Stimulated activated naive CD8-positive, alpha-beta T cell treated with anti-CD3 and anti-CD28 coated beads, Interleukin-15, Interleukin-2, amounts not matched to agents 100 U/mL and 50 U/mL, for 24 hours (primary cell): ENCODE measurements at places on chromosomes 2 and 18.

DNA sequence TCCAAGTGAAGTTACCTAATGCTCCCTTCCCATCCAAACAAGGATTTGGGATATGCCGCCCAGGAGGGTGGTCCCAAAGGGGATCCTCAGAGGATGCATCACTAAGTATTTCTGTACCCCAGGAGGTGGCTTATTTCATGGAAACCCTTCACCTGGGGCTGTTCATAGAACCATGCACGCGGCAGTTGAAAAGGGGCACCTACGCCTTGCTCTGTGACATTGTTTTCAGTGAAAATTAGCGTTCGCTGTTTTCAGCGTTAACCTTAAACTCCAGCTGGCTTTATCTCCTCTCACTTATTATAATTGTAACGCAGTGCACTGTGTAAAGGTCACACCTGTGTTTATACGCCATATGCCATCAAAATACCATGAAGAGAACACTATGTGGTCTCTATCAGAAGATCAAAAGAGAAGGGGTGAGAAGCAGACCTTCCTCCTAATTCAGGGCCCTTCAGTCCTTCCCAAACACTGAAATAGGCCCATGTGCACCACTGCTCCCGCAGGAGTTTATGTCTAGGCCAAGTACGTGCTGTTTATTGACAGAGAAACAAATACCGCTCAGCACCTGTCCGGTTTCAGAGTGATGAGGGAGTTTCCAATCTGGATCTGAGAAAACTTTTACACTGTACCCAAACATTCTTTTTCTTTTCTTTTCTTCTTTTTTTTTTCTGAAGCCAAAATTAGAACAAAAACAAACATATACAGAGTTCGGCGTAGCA is 162.1 kb downstream of the BCL2 start:
- peak; percentile 31 for DNase-seq

GRCh38 chr2:111221701-111222100 is 101.0 kb downstream of the BCL2L11 start:
- no peak for DNase-seq

DNA sequence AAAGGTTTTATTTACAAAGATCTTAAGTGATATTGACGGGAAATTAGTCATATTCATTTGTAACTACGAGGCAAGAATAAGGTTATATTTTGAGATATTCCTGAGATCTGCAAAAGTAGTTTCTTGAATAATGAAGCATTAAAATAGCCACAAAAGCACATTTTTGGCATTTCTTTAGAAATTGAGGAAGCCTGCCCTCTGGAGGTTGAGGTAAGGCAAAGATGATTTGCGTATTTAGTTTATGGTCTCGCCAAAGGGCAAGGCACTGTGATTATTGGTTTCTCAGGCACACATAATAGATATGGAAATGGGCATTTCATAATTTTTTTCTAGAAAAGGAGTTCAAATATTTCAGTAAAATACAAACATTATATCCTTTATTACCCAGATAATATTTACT is 143.7 kb upstream of the RPRM start:
- DNase-seq = no peak

GRCh38 chr2:195404651-195405050 is 252.4 kb upstream of the SLC39A10 start:
- no peak for DNase-seq

DNA sequence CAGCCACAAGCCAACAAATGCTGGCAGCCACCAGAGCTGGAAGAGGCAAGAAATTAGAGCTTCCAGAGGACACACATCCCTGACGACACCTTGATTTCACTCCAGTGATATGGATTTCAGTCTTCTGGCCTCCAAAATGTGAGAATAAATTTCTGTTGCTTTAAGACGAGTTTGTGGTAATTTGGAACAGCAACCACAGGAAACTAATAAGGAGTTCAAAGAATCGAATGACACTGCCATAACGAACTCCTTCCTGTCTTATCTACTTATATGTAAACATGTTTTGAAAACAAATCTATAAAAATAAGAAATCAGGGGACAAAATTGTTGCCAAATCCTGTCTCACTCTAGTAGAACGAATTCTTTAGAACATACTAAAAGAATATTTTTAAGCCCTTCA is 75.8 kb downstream of the GRB14 start:
- DNase-seq = no peak

DNA sequence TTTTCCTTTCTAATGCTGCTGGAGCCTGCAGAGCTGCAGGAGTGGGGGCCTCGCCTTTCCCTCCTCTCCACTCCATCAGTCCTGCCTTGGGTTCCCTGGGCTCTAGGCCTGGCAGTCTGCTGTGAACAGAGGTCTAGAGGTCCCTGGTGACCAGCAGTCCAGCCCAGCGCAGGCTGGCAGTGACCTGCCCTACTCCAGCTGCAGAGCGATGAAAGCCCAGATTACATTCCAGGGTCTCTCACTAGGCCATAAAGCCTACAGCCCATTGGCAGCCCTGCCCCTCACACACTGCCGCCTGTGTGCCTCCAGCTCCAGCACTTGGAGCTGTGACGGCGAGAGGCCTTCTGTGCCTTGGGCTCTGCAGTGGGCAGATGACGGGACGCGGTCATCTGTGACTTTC is 14.8 kb upstream of the MAL start:
- DNase-seq = no peak

DNA sequence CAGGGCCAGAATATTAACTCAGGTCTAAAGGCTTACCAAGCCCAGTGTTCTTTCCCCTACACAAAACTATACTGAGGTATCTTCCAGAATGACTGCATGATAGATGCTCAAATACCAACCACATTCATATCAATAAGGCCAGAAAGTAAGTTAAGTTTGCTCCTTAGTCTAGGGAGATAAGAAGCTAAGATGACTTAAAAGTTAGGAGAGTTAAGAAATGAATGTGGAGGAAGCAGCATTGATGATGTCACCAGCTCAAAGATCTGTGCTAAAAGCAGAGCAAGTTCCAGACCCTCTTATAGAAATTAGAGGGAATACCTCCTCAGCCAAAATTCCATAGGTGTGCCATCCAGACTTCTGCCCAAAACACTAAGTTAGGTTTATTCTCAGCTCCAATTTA is 6.1 kb downstream of the PPP4R1 start:
- no peak for DNase-seq

- DNase-seq = no peak
Observed at GRCh38 chr2:9113262-9113661, 93.3 kb upstream of the ASAP2 start.

DNA sequence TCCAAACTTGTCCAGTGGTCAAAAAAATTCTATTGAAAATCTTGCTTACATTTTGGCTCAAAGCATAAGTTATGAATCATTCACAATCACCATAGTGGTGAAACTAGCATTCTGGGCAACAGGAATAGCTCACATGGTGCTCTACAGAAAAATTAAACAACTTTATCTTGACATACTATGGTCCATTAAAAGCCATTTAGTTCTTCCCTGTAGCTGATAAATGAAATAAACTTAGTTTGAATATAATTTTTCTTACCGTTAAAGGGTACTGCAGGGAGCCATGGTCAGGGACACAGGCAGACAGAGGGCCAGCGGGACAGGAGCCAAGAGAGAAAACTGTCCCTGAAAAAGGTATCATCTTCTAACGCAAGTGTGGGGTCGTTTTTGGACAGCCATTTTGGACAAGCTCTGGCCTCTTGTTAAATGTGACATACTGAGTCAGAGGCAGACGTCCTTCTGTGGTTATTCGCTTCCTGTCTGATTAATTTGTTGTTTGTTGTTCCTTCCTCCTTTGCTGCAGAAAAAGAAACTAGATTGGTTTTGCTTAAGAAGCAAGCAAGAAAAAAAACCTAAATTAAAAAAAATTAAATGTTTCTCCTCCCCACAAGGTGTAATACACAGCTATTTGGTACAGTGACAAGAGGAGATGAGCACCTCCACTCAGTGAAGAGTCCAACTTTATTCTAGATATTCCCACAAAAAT is at the start of gene WIPF1:
WIPF1 (minus strand) TSS at position 460 of the 703 bp plus-strand sequence. CDS start 12,231 bp downstream, outside the sequence.
- DNase-seq = peak; percentile 52

DNA sequence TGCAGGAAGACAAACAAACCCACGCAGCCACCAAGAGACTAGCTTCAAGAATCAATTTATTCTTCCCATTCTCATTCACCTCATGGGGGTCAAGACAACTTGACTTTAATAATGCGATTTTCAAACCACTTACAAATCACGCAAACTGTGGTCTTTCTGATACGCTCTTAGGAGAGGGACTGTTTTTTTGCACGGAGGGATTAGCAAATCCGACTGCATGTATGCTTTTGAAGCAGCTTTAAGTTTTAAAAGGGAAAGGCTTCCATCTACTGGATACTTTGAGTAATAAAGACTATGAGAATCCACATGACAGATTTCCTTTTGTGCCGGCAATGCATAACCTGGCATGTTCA is 322.9 kb upstream of the KCNJ3 start:
- DNase-seq = no peak

GRCh38 chr2:206245265-206245672 is 29.2 kb upstream of the ZDBF2 start:
- DNase-seq = no peak

GRCh38 chr2:238380785-238381184 is 45.9 kb upstream of the ASB1 start:
- no peak for DNase-seq

GRCh38 chr2:79453918-79454317 is 58.9 kb upstream of the CTNNA2 start:
- DNase-seq = no peak

- no peak for DNase-seq
Observed at GRCh38 chr2:204228169-204228886, 291.8 kb downstream of the ICOS start.

- DNase-seq = no peak
Observed at GRCh38 chr2:72803151-72803550, 22.7 kb downstream of the EXOC6B start.

GRCh38 chr2:192073878-192074277 is 120.9 kb downstream of the TMEFF2 start:
- no peak for DNase-seq

GRCh38 chr2:19868224-19868623 is 33.6 kb downstream of the TTC32 start:
- DNase-seq = no peak
